Activated naive CD4-positive, alpha-beta T cell treated with anti-CD3 and anti-CD28 coated beads, Interleukin-2, amount 50 U/mL, for 72 hours (primary cell): ENCODE measurements at places on chromosomes 5 and 9. TPM values are rescaled to one million over a fixed set of nuclear protein-coding genes. Genes with fewer than 3 reads are reported as not detected.

Gene RASEF
- total RNA-seq, result not detected

Gene SPINK7
- total RNA-seq, result not detected

Gene LECT2
- not detected for total RNA-seq

Gene DAB2
- not detected for total RNA-seq

Gene PCDHA1
- not detected for total RNA-seq

Gene GRXCR2
- not detected for total RNA-seq

Gene PCDHGC5
- not detected for total RNA-seq

Gene C7
- total RNA-seq, result not detected

Gene TNFSF15
- total RNA-seq, result 0.35 TPM

Gene FBP2
- not detected for total RNA-seq

Gene NTRK2
- 0.16 TPM for total RNA-seq

Gene HRCT1
- not detected for total RNA-seq

Gene FABP6
- total RNA-seq, result not detected

Gene PCDHA5
- total RNA-seq, result not detected

Gene BARHL1
- not detected for total RNA-seq

Gene ADCY2
- total RNA-seq, result not detected

Gene NAA35
- 28.7 TPM for total RNA-seq

Gene COL15A1
- total RNA-seq, result 0.23 TPM

Gene OBP2B
- total RNA-seq, result not detected

Gene TAF7
- 46.7 TPM for total RNA-seq

Gene GPX3
- total RNA-seq, result 0.23 TPM

Gene SPATA31C1
- total RNA-seq, result not detected

Gene CFAP157
- total RNA-seq, result not detected

Gene ASB6
- total RNA-seq, result 17.6 TPM

Gene AMBP
- total RNA-seq, result not detected

Gene C9orf50
- total RNA-seq, result 0.41 TPM

Gene DMRT2
- total RNA-seq, result not detected

Gene CEL
- total RNA-seq, result 2.4 TPM

Gene RNF208
- 9.4 TPM for total RNA-seq

Gene IL9
- total RNA-seq, result 0.43 TPM

Gene LVRN
- total RNA-seq, result not detected

Gene OR1Q1
- total RNA-seq, result 0.35 TPM

Gene FOXD4
- total RNA-seq, result not detected

Gene SPINK4
- total RNA-seq, result not detected

Gene CD72
- 16.7 TPM for total RNA-seq

Gene ZNF879
- 2.7 TPM for total RNA-seq

Gene NMUR2
- total RNA-seq, result not detected

Gene OR13C2
- total RNA-seq, result not detected

Gene STRBP
- 34.1 TPM for total RNA-seq

Gene HSPB3
- not detected for total RNA-seq

Gene ADRA1B
- not detected for total RNA-seq

Gene KIAA1958
- total RNA-seq, result 16.8 TPM

Gene GABRA1
- total RNA-seq, result not detected

Gene TAF11L3
- not detected for total RNA-seq

Gene TSSK1B
- total RNA-seq, result not detected

Gene GFI1B
- not detected for total RNA-seq

Gene SPATA6L
- 2.1 TPM for total RNA-seq

Gene ACTBL2
- not detected for total RNA-seq
